ENCODE measurements at places on chromosomes 1 and 21.

DNA sequence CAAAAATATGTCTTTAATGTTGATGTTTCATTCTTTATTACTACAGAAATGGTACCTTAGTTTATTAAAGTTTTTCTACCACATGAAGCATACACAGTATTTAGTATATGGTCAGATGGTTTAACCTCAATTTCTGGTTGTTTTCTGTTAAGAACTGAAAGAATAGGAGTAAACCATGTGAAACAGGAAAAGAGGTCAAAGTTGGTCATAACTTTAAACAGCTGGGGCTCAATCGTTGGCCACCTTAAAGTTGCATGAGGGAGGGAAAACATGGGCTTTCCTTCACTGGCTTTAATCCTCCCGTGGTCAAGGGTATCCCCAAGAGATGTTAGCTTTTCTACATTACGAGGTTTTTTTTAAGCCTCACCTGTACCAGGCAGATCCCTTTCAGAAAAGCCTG, 483.3 kb upstream of the ADAMTS5 start:
- DNase-seq = no peak

DNA sequence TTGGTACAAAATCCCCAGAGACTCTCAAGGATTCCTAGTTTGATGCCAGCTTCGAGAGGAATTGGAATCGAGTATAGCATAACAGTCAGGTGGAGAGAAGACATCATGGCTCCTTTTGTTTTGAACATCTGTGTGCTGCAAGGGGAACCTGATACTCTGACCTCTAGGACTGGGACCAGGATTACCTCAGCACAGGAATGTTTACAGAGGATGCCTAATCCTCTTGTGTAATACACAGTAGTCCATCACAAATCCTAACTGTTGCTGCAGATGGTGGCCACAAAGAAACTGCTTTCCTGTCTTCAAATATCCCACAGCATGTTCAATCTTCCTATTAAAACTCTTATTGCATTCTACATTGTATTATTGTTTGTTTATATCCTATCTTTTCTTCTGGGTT, 111.8 kb upstream of the PRMT6 start:
- no peak for DNase-seq

DNA sequence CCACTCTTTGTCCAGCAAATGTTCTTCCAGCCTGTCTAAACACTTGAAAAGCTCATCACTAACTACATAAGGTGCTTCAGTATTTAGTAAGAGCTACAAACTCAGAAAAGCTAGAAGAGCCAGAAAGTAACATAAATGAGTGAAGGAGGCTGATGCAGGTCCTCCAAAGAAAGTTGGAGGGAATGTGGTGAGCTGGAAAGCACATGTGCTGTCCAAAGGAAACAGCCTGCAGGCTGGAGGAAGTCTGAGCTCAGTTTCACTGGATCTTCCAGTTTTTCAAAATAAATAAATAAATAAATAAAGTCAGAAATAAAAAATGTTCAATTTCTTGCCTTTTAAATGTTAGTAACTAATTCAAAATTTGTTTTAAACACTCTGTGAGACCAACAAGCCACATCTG, 25.5 kb downstream of the ZC3H11B start:
- DNase-seq = no peak

DNA sequence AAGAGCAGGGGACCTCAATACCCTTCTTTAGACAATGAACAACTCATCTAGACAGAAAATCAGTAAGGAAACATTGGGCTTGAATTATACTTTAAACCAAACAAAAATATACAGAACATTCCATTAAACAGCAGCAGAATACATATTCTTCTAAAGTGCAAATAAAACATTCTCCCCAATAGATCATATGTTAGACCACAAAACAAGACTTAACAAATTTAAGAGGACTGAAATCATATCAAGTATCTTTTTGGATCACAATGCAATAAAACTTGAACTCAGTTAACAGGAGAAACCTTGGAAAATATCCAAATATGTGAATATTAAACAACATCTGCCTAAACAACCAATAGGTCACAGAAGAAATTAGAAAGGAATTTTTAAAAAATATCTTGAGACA, 47.7 kb upstream of the HP1BP3 start:
- DNase-seq = no peak

DNA sequence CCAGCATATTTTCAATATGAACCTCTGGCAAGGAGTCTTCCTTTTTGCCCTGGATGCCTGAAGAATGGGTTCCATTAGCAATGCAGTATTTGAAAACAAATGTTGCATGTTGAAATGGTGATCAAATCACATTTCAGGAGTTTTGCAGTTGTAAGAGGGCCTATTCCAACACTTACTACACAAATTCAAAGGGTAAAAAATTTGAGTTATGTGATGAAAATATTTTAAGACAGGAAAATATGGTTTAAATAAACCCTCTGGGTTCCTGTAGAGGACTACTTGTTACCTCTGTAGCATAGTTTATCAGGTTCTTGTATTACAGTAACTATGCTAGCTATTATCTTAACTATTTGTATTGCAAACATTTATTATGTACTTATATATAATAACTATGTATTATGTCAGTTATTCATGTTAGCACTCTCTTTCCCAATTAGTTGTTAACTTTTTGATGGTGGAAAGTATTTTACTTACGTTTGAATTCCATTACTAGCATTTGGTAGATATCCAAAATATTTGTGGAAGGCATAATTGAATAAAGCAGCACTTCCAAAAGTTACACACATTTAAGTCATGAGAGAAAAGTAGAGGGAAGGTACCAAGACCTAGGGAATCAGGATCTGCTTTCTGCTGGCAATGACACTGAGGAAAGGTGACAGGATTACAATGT, 312.9 kb downstream of the GRIK1 start:
- no peak for DNase-seq

DNA sequence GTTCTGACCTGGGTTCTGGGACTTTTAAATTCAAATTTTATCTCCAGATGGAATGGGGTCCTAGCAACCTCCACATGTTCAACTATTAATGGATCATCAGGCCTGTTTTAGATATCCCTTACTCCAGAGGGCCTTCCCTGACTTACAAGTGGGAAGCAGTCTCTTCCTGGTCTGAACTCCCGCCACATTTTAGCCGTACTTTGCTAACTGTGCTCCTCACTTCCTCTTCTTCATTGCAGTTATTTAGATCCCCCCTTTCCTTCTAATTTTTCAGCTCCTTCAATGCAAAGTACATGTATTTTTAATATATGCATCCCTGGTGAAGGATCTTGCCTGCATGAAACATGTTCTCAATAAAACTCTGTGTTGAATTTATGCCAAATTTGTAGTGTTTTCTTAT, 3.7 kb downstream of the CD1A start:
- DNase-seq = no peak

DNA sequence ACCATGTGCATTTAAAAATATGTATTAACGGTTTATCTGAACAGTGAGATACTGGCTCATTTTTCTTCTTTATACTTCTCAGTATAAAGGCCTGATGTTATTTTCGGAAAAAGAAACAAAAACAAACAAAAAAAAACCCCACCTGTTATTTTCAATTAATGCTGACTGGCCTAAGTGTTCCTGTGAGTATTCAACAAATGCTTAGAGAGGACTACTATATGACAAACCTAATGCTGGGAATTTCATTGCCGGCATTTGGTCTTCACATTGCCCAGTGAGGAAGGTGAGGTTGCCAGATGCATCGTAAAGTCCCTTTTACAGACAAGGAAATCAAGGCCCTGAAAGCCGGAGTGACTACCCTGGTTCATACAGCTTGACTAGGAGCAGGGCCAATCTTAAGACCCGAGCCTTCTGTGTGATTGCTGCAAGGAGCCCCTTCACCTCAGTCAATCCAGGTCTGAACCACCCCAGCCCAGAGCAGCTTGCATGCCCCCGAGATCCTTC, 599 bp downstream of the MRPL24 start:
- no peak for DNase-seq

DNA sequence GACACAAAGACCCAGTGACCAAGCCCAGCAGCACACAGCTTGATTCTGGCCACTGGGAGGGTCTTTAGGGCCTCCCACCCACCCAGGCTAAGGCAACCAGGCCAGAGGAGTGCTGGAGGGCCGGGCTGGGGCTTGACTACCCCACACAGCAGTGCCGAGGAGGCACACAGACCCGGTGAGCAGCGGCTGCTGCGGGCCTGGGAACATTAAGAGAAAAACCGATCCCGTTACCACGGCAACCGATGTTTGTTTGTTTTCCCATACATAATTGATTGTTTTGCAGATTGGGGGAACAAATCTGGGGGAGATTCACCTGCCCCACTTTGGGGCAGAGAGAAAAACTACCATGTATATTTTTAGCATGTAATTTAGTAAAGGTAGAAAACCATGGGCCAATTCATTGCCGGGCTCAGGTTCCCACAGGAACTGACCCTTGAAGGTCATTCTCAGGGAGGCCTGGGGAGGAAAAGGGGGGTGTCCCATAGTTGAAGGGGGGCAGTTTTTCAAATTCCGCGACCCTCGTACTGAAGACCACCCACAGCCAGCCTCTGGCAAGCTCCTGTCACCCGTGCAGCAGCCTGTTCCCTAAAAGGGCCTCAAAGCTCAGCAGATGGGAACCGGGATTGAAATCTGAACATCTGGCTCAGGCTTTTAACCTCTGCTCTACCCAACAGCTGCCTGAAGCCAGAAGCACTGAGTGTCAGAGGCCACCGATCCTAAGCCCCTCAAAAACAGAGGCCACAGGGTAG, 35.3 kb downstream of the CHD5 start:
- DNase-seq = no peak

GRCh38 chr1:77876884-77877283, 11.5 kb upstream of the NEXN start:
- DNase-seq = no peak

GRCh38 chr1:84166797-84167196, 22.7 kb downstream of the PRKACB start:
- DNase-seq = no peak

DNA sequence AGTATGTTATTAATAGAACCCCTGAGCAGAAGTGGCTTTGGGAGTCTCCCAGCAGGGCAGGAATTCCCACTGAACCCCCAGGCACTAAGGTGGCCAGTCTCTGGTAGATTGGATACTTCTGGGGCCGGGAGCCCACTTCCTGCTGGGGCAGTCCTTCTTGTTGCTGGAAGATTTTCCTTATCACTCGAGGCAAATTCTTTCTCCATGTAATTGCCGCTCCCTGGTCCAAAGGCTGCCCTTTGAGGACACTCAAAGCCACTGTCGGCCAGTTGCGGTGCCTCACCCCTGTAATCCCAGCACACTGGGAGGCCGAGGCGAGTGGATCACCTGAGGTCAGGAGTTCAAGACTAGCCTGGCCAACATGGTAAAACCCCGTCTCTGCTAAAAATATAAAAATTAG, 22.6 kb upstream of the TNFRSF1B start:
- no peak for DNase-seq

DNA sequence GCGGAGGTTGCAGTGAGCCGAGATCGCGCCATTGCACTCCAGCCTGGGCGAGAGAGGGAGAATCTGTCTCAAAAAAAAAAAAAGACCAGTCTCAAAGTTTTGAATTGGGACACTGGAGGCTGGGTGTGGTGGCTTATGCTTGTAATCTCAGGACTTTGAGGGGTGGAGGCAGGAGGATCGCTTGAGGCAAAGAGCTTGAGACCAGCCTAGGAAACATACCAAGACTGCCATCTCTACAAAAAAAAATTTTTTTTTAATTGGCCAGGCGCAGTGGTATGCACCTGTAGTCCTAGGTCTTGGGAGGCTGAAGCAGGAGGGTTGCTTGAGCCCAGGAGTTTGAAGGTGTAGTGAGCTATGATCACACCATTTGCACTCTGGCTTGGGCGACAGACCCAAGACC, 3.9 kb downstream of the ZBTB8B start:
- no peak for DNase-seq

DNA sequence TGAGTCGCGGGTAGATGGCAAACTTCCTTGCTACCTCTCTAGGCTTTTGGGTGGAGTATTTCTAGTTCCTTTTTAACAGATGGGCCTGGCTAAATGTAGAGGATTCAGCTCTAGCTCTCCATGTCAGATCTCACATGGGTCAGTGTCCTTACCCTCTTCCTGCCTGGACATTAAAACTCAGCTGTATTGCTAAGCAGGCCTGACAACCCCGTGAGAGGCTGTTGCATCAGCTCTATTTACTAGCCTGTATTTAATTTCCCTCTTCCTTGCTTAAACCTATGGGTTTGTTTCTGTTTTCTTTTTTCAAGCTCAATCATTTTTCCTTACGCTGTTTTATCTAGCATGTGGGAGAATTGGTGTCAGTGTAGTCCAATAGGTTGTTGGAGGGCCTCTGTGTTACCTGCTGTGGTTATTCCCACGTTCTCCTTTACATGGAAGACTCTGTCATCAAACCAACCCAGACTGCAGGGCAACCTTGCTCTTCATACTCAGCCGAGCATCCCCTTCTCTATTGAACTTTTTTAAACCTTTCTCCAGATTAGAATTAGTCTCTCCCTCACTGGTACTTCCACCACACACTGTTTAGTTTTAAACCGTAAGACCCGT, 79.5 kb upstream of the BACH1 start:
- no peak for DNase-seq

- DNase-seq = no peak
These were observed 13.8 kb downstream of the MIER1 start for GRCh38 chr1:66938613-66939012.

GRCh38 chr1:22673486-22674409, 20.7 kb downstream of the C1QB start:
- DNase-seq = no peak

- no peak for DNase-seq
These were observed 11.0 kb downstream of the FAM163A start for GRCh38 chr1:179754041-179754624.

Data from cortex of kidney (tissue), 1 donor.